MG63 (cell line): ENCODE measurements at places on chromosomes 5 and 9. TPM values are rescaled to one million over a fixed set of nuclear protein-coding genes. Genes with fewer than 3 reads are reported as not detected.

GRCh38 chr9:27168496-27168895, 59.5 kb downstream of the TEK start:
- DNase-seq, result no peak

DNA sequence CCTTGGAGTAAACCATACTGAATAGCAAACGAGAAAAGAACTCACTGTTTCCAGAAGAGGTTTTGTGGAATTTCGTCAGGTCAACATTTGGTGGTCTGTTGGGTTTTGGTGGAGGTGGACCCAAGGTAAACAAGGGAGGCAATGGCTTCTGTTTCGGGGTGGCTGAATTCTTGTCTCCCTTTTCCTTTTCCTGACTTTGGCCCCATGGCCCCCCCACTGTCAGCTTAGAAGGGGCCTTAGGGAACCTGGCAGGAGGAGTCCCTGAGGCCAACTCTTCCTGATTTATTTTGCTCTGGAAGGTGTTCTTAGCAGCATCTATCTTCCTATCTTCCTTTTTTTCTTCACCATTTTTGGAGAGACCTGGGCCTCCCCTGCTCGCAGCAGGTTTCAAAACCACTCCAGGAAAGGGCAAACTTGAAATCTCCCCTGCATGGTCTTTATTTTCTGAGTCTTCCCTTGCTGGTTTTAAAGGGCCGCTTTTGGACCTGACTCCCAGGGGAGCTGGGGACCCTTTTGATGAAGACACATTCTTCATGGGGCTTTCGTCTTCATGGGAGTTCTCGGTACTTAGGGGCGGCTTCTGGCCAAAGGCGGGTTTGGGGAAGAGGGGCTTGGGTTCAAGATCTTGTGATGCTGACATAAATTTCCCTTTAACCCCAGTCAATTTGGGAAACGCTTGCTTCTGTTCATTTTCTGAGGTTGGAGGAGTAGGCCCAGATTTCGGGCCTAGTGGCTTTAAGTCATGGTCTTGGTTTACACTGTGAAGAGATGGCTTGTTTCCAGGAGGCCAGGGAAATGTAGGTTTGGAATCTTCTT, 17.4 kb downstream of the FYB1 start:
- no peak for DNase-seq

GRCh38 chr5:19835442-19835841, 152.6 kb downstream of the CDH18 start:
- DNase-seq, result no peak

Gene PDE6A
- total RNA-seq, result not detected in 2 replicates

GRCh38 chr5:51380603-51381207, 2.5 kb upstream of the ISL1 start:
- DNase-seq, result no peak

Gene FOXD4L5
- not detected in 2 replicates for total RNA-seq

DNA sequence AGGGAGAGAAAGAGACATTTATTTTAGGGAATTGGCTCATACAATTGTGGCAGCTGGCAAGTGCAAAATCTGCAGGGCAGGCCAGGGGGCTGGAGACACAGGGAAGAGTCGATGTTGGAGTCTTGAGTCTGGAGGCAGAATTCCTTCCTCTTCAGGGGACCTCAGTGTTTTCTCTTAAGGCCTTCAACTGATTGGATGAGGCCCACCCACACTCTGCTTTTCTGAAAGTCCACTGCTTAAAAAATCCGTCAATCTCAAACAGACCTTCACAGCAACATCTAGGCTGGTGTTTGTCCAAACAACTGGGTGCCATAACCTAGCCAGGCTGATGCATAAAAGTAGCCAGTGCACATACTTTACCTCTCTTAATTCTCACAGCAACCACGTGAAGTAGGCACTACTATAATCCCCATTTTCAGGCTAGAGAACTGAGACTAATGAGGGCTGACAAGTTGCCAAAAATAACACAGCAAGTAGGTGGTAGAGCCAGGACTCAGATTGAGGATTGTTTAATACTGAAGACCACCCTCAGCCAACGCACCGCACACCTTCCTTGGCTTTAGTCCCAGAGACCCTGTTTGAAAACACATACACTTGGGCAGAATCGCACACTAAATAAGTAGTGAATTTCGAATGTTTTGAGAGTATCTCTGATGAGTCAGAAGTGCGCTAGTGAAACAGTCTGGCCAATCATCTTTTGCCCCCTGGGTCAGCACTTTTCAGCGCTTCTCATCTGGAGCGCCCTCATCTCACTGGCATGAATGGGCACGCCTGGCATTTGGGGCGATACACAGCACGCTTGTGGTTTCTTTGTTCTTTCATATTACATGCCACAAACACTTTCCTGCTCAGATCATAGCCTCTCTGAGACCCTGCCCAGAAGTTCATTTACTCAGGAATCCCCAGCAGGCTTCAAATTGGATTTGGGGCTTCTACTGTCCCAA, 591.4 kb downstream of the CCDC171 start:
- DNase-seq, result peak; percentile 100

Gene TCERG1
- total RNA-seq, result 20.8 and 48.8 TPM in 2 replicates

Gene SLC36A3
- total RNA-seq, result not detected in 2 replicates

DNA sequence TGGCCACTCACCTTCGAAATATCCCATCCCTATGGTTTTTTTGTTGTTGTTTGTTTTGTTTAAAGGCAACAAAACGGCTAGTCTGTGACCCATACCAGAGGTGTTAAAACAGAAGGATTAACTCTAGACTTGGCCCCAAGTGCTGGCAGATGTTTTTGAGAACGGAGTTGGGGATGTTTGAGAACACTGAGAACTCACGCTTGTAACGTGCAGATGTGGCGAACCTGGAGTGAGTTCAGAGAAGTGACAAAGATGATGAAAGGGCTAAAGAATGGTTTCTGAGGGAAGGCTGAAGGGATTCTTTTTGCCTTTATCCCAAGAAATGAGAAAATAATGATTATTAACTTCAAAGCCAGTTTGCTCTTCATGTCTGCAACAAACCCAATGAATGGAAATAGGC, 286.5 kb downstream of the ZNF608 start:
- DNase-seq, result no peak

GRCh38 chr5:34703767-34704713, 47.9 kb downstream of the RAI14 start:
- DNase-seq, result no peak

Gene ACOT12
- not detected in 2 replicates for total RNA-seq

DNA sequence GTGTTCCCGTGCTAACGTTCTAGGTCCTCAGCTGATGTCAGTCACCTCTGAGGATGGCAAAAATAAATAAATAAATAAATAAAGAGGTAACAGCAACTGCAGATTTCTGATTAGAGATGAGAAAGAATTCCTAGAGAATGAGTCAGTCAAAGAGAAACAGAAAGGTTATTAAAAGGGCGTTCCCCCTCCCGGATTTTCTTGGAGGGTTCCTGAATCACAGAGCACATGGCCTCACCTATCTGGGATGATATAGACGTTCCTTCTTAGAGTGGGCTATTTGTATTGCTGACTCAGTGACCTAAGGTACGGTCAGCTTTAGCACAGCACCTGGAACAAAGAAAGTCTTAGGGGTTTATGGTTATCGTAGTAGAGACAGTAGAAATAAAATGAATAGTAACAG, 30.6 kb downstream of the HTR4 start:
- peak; percentile 6 for DNase-seq

Gene TSSK1B
- not detected in 2 replicates for total RNA-seq

Gene FCN2
- not detected in 2 replicates for total RNA-seq

- no peak for DNase-seq
Observed at GRCh38 chr5:17276445-17276844, 59.0 kb downstream of the BASP1 start.

DNA sequence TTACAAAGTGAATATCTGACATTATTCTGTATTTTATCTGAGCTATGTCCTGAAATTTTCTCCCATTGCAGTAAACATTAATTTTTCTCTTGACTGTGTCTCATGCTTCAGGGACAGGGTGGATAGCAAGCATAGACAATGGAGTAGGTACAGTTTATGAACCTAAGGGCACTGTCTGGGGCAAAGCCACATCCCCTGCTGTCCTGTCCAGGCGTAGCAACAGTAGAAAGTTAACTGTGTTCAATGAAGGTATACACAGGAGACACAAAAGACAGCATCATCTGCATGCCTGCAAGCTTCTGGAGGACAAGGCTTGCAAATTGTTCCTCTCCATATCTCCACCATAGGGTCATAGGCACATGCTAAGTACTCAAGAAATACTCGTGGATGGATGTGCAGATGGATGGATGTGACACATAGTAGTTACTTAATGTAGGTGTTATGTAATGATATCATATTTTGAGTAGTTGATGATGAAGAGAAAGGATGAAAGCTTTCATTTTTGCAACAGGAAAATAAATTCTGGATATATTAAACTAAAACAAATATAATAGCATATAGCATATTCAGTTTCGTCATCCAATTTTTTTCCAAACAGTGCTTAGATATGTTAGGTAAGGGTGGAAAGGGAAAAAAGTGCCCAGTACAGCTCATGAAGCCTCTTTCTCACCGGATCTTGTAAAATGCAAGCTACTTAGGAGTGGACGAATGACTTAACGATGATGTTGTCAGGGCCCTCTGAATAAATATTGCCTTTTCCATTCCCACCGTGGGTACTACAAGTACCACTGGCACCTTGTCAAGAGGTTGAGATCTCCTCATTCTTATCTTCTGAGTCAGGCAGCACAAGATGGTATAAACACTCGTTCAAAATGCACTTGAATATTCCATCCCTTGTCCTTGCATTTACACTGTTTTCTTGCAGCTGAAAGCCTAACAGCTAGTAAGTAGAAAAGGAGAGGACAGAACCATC, 19.9 kb upstream of the ZSWIM6 start:
- no peak for DNase-seq

GRCh38 chr5:150611026-150611425, 29.4 kb upstream of the SYNPO start:
- DNase-seq, result no peak

- DNase-seq, result peak; percentile 37
Observed at GRCh38 chr9:88477300-88477751, 57.7 kb upstream of the NXNL2 start.

Gene PCDHGB5
- total RNA-seq, result 0.53 TPM in 1 of 2 replicates, not detected in the other
